Skin of body (tissue), 3 donors: ENCODE measurements at places on chromosomes 16 and 17. TPM values are rescaled to one million over a fixed set of nuclear protein-coding genes. Genes with fewer than 3 reads are reported as not detected.
A peak's percentile ranks its signal among the peaks of the same experiment; 100 is the strongest.

DNA sequence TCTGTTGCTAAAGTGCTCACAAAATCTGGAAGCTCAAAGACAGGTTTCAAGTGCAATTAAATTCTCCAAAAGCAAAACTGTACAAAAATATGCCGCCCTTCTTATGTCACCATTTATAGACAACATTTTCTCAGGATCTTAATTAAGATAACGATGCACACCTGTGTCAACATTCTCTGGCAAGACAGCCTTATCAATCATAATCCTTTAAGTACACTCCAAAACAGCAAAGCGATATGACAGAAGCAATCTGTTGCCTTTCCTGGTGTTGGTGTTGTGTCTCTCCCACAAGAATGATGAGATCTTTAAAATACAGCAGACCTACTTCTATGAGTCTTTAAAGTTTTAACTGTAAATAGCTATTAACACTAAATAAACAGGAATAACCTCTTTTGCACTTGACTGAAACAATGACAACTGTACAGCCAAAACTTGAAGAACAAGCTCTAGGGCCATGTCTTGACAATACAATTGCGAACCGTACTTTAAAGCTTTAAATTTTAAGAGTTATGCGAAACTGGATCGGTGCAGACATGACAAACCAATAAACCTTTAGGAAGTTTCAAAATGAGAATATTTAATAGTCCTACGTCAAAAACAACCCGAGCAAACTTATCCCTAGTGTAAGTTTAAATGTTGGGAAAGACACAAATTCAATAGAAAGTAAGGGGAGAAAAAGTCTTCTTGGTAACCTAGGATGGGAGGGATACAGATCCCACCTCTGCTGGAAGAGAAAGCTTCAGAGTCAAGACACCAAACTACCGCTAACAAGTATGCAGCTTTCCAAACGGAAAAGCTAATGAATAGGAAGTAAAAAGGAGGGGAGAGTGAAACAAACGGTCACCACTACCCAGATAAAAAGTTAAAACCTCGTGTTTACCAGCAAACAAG is 3.3 kb upstream of the IRX5 start:
- DNase-seq: no peak

DNA sequence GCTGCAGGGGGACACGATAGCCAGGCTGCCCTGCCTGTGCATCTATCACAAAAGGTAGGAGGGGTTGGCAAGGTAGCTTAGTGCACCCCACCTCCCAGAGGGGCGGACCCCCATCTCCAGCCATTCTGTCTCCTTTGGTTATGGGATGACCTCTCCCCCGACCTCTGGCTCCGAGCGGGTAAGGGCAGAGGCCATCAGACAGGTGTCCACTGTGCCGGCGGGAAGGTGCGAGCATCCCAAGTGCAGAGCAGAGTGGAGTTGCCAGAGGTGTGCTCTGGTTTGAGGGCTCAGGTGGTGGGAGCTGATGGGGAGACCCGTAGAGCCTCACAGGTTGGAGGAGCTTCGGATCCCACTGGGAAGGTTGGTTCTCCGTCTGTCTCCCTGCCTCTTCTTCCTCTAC is 11.7 kb downstream of the LDHD start:
- no peak for DNase-seq

DNA sequence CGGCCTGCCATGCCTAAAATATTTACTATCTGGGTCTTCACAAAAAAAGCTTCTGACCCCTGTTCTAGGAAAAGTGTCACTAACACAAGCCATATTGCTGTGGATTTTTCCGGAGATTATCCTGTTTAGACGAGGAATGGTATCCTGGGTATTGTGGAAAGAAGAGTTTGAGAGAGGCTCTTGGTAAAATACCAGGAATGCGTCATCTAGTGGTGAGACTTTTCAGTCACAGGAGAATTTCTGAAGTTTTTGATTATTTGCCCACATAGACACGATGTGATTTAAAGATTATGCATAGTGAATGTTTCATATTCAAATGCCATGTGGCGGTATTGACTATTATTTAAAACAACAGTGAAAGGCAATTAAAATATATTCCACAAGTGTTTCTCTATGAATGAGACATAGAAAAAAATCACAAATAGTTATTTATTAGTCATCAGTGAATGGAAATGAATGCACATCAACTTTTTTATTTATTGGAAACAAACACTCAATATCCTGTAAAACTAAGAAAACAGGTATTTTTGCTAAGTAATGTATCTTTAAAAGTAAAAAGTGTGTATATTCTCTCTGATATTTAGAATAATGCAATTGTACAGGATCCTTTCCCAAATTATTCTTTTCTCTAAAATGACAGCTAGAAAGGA is 7.8 kb downstream of the KRT28 start:
- peak; percentile 73 for DNase-seq

DNA sequence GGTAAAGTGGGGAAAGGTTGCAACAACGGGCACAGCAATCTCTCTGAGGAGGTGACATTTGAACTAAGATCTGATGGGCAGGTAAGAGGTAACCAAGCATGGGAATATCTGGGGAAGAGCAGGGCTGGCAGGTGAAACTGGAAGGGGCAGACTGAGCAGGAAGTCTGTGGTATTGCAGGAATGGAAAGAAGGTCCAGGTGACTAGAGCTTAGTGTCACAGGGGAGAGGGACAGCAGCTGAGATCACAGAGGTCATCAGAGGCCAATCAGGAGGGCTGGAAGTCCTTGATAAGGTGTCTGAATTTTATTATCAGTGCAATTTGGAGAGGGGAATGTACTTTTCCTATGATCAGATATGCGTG is 73.3 kb upstream of the DHX40 start:
- no peak for DNase-seq

- DNase-seq: no peak
Measured at GRCh38 chr16:74500907-74501306, 79.6 kb upstream of the CLEC18B start.

GRCh38 chr17:40850293-40850972 is 16.6 kb downstream of the KRT12 start:
- DNase-seq: no peak

DNA sequence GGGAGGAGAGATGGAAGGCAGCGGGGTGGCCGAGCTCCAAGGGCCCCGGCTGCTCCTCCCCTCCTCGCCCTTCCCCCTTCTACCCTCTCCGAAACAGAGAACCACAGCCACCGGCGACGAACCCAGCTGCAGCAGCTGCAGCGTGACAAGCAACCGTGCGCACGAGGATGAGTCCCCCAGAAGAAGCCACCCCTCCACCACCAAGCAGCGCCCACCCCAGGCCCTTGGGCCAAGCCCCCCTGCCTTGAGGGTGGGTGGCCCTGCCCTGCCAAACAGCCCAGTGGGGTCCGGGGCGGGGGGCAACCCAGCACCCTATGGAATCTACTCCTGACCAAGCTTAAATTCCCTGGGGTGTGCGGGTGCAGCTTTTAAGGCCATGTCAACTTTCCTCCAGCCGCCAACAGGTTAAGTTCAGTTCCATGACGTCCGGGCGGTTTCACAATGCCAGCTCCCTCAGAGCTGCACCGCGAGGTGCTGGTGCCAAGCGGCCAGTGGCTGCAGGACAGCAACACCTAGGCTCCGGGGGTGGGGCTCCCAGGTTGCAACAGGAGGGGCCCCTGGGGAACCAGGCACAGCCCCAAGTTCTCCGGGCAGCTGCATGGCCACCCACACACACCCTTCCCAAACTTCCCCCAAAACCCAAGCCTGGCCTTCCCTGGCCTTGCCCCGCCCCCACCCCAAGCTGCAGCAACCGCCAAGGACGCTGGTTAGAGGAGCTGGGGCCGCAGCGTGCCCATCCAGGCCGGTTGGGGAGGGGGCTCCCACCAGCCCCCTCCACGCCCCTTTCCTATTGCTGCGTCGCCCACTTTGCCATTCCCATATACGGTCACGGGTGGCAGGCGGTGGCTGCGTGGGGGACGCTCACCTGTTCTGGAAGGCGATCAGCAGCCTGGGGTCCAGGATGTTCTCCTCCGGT is 2.0 kb downstream of the CBX4 start:
- peak; percentile 20 for DNase-seq

- DNase-seq: no peak
Measured at GRCh38 chr16:77897831-77898605, 109.7 kb downstream of the VAT1L start.

DNA sequence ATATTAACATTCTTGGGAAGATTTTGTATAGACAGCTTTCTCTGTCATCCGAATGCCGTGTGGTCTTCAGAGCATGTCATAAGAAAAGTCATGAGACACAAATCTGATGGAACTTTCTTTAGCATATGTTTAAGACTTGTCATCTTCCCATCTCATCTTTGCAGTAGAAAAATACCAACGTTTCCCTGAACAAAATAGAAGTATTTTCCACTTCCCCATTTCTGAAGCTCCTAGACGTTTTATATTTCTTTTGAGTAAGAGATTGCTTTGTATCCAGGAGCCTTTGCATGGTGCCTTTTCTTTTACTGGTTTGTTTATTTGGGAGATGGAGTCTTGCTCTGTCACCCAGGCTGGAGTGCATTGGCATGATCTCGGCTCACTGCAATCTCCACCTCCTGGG is 235.1 kb downstream of the PRKCA start:
- DNase-seq: no peak

GRCh38 chr17:81500047-81500446 is 12.6 kb downstream of the ACTG1 start:
- DNase-seq: no peak

- no peak for DNase-seq
Measured at GRCh38 chr17:43560461-43561427, 14.6 kb upstream of the ETV4 start.

DNA sequence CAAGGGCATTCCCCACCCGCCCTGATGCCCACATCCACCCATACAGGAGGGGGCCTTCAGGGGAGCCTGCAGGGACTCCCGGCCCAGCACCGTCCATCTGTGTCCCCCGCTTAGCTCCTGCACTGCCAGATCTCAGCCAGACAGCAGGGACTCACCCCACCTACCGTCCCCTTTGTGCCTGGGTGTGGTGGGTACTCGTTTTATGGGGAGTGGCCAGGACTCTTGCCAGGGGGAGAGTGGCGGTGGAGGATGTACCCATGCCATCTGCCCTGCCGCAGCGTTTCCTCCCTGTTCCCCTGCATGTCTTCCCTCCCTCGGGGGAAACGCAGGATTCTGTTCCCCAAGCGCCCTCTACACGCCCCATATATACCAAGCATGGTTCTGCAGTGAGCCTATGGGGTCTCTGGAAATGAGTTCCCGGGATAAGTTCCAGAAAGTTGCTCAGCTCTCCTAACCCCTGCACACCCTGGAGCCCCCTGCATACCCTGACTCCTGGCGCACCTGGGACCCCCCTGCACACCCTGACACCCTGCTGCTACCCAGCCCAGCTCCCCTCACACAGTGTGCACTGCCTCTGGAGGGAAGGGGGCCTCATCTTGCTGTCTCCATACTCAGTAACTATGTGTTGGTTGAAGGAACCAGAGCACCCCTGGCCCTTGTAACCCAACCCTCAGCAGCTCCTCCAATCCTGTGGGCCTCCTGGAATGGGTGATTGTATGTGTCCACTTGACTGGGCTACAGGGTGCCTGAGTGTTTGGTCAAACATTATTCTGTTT is 4.2 kb upstream of the MAFG start:
- DNase-seq: no peak

DNA sequence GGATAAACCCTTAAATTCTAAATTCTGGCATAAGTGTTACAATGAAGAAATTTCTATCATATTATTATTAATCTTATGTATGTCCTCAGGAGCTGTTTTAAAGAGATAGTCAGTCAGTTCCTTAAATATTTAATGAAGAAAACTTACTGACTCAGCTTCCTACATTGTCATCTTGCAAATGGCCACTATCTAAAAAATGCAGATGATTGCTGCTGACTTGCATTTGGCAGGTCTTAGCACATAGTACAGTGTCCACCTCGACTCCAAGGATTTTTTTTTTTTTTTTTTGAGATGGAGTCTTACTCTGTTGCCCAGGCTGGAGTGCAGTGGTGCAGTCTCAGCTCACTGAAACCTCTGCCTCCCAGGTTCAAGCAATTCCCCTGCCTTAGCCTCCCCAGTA is 55.1 kb upstream of the CORO6 start:
- no peak for DNase-seq

- no peak for DNase-seq
Measured at GRCh38 chr17:80169784-80170500, at the start of gene CARD14. Gene CARD14 (plus strand): TSS chr17:80170030. CDS start chr17:80181439, 11,409 bp downstream.

GRCh38 chr17:39647256-39647655 is 10.3 kb downstream of the STARD3 start:
- DNase-seq: no peak

GRCh38 chr16:70508752-70509151 is 14.6 kb downstream of the COG4 start:
- DNase-seq: no peak

DNA sequence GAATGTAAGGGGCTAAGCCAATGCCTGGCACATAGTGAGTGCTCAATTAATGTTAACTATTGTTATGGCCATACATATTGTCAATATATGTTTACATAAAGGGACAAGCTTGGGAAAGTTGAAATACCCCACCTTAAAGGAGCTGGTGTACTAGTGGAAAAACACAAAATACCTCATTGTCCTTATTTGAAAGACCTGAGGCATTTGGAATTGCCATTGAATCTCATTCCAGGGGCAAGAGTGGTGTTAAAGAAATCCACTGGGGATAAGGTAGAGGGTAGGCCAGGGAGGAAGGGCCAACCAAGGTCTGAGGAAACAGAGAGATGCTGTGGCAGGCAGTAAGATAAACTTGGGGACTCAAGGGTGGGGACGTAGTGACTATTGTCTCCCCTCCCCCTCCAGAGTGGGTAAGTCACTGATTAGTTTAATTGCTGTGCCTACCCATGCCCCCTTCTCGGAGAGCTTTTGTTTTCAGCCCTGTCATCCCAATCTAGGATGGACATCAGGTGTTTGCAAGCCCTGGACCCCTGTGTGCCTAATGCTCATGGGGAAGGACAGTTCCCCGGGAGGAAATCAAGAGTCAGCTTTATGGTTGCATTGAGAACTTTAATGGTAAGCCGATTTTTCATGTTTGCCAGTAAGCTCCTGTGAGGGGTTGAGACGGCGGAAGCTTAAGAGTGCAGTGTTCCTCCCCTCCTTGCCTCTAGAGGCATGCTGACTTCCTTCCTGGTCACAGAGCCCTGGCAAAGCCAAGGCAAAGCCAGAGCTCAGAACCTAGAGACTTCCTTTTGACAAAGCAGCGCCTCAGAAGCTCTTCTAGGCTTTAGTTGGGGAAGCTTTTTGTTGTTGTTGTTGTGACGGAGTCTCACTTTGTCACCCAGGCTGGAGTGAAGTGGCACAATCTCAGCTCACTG is 2.5 kb upstream of the HEATR9 start:
- DNase-seq: no peak

DNA sequence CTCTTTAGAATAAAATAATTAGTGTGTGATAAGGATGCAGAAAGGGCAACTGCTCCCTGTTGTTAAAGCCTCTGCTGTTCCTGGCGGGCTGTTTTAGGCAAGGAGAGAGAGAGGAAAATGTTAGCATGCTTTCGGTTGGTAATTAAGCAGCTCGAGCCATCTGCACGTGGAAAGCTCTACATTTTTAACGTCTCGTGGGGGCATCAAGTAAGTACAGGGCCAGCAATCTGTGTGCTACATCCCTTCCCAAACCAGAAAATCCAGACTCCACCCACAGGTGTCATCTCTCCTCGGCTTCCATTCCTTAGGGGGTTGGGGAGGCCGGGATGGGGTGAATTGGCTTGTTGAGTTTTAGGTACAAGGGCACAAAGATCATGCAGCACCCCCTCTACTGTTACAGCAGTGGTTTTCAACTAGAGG is 62.4 kb upstream of the MARCHF10 start:
- no peak for DNase-seq

The CACNG3 gene
- total RNA-seq: not detected

The ENPP7 gene
- total RNA-seq: not detected

The RPA1 gene
- total RNA-seq: 37.4 TPM

The TBC1D26 gene
- total RNA-seq: 0.49 TPM

The HOXB9 gene
- total RNA-seq: 0.10 TPM
